ENCODE measurements at places on chromosomes 5 and 9. TPM values are rescaled to one million over a fixed set of nuclear protein-coding genes. Genes with fewer than 3 reads are reported as not detected.

The DOLK gene
- 36.7 TPM for total RNA-seq

The FASTKD3 gene
- 17.0 TPM for total RNA-seq

The PCDHB11 gene
- 0.11 TPM for total RNA-seq

The TMEM171 gene
- 6.3 TPM for total RNA-seq

The GRIN1 gene
- 0.35 TPM for total RNA-seq

The NR5A1 gene
- 0.09 TPM for total RNA-seq

The CEL gene
- 0.58 TPM for total RNA-seq

The CATSPER3 gene
- 0.42 TPM for total RNA-seq

The BHMT gene
- not detected for total RNA-seq

The SMIM33 gene
- not detected for total RNA-seq

The CCIN gene
- not detected for total RNA-seq

The STKLD1 gene
- 0.68 TPM for total RNA-seq

The NEURL1B gene
- total RNA-seq, result 4.5 TPM

The CXCL14 gene
- 0.10 TPM for total RNA-seq

The C5orf58 gene
- not detected for total RNA-seq

The FGF1 gene
- total RNA-seq, result 0.35 TPM

The GRXCR2 gene
- total RNA-seq, result not detected

The N4BP3 gene
- total RNA-seq, result 0.67 TPM

The ARID3C gene
- not detected for total RNA-seq

The SHOC1 gene
- not detected for total RNA-seq

The IARS1 gene
- total RNA-seq, result 97.1 TPM

The DMRT3 gene
- total RNA-seq, result not detected

The ORM2 gene
- not detected for total RNA-seq

The HRCT1 gene
- total RNA-seq, result 0.32 TPM

The PCDHGA1 gene
- total RNA-seq, result 0.31 TPM

The SLC1A3 gene
- not detected for total RNA-seq

The OSMR gene
- 51.6 TPM for total RNA-seq

The TEX48 gene
- not detected for total RNA-seq

The CTXN3 gene
- not detected for total RNA-seq

The FOXI1 gene
- not detected for total RNA-seq

The SUSD3 gene
- total RNA-seq, result 0.93 TPM

The DPH7 gene
- total RNA-seq, result 29.3 TPM

The IL13 gene
- not detected for total RNA-seq

The PTPN3 gene
- 16.0 TPM for total RNA-seq

The IDNK gene
- total RNA-seq, result 5.2 TPM

The ZMYND19 gene
- 55.0 TPM for total RNA-seq

The ARL14EPL gene
- total RNA-seq, result 0.35 TPM

The PDZD2 gene
- total RNA-seq, result 0.23 TPM

The DNLZ gene
- 45.8 TPM for total RNA-seq

The DND1 gene
- total RNA-seq, result 0.64 TPM

The SOHLH1 gene
- not detected for total RNA-seq

The IFNE gene
- 1.7 TPM for total RNA-seq

The DCTN4 gene
- total RNA-seq, result 16.6 TPM

The FBP2 gene
- total RNA-seq, result not detected

The TXN gene
- total RNA-seq, result 1,267 TPM

The ZNF366 gene
- not detected for total RNA-seq

The FRMPD1 gene
- 0.05 TPM for total RNA-seq

The OR1Q1 gene
- not detected for total RNA-seq

The ADRA1B gene
- total RNA-seq, result 16.4 TPM

The AK8 gene
- 0.83 TPM for total RNA-seq

The ZFR gene
- total RNA-seq, result 61.9 TPM

The PFN3 gene
- total RNA-seq, result not detected

The GRIN3A gene
- total RNA-seq, result not detected

The LCN15 gene
- not detected for total RNA-seq

The SNX24 gene
- total RNA-seq, result 23.1 TPM

The TARS1 gene
- total RNA-seq, result 139 TPM
